ENCODE measurements at places on chromosomes 1 and 21.

GRCh38 chr1:197360068-197360467, 92.0 kb downstream of the CRB1 start:
- DNase-seq = no peak

DNA sequence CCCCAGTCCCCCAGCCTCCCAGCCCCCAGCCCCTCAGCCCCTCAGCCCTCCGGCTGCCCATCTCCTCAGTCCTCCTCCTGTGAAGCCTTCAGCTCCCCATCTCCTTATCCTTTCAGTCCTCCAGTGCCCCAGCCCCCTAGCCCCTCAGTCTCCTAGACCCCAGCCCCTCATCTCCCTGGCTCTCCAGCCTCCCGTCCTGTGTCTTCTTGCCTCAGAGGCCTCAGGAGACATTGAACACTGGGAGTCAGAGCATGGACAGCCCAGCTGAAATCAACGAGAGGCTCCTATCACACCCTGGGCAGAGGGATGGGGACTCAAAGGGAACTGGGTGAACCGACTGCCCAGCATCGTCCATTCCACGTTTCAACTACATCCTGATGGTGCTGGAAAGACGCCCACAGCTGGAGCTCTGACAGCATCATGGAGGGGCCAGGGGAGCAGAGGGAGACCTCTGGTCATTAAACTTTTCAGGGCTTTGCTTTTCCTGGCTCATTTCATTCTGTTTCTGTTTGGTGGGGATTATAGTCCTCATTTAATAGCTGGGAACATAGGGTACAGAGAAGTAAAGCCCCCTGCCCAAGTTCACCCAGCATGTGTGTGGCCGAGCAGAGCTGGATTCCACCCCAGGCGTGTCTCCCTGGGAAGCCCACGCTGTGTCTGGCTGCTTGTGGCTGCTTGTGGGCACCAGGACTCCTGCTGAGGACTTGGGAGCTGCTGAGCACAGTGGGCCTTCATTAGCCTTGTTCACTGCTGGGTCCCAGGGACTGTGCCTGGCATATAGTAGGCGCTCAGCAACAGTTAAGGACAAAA, 396.7 kb downstream of the PTPRU start:
- DNase-seq = no peak

DNA sequence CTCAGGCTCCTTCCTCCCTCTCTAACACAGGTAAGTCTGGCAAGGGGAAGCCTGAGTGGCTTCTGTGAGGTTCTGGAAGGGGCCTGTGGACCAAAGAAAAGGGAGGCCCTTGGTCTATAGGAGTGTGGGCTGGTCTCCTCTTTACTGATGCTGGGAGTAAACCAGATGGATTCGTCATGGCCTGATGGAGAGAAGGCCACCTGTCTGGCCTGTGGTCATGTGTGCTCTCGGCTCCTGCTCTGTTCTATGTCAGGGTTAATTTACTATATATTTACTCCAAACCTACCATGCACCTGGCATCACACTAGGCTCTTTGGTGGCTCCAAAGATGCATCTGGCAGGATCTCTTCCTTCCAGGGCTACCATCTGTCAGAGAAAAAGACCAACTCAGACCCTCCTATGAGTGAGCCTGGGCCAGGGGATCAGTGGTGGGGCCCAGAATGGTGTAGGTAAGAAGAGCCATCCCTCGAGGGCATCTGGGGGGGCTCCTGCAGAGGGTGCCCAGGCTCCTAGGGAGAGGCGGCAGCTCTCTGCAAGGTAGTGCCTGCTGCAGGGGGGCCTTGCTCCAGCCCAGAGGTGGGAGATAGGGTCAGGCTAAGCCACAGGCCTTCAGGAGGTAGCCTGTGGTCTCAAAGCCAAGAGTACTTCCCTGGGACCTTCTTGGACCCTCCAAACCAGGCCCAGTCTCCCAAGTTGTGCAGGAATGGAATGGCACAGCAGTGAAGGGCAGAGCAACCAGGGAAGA, 68.2 kb upstream of the SELENON start:
- no peak for DNase-seq

DNA sequence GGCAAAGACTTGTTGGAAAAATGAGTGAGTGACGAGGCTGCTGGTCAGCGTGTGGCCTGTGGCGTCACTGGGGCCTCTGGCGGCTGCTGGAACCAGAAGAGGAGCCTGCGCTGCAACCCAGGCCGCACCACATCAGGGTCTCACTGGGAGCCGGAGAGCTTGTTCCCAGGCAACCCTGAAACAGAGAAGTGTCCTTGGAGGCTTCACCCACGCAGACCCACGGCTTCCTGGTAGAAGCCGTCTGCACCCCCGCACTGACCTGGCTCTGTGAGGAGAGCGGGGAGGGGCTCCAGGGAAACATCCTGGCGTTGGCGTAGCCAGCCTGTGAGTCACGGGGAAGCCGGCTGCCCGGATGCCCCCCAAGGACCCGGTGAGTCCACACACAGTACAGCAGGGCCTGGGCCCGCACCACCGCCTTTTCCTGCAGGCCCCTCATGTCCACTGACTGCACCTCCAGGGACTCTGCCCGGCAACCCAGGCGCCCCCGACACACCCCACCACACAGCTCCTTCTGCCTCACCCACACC, 57.4 kb downstream of the COL6A1 start:
- peak; percentile 82 for DNase-seq

DNA sequence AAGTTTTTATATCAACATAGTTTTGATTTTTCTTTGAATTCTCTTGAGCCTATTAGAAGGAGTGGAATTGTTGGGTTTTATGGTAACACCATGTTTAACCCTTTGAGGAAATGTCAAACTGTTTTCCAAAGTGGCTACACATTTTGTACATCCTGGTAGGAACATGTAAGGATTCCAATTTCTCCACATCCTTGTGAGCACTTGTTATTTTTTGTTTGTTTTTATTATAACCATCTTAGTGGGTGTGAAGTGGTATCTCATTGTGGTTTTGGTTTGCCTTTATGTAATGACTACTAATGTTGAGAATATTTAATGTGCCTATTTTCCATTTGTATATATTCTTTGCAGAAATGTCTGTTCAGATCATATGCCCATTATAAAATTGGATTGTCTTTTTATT, 120.5 kb downstream of the FGGY start:
- no peak for DNase-seq

DNA sequence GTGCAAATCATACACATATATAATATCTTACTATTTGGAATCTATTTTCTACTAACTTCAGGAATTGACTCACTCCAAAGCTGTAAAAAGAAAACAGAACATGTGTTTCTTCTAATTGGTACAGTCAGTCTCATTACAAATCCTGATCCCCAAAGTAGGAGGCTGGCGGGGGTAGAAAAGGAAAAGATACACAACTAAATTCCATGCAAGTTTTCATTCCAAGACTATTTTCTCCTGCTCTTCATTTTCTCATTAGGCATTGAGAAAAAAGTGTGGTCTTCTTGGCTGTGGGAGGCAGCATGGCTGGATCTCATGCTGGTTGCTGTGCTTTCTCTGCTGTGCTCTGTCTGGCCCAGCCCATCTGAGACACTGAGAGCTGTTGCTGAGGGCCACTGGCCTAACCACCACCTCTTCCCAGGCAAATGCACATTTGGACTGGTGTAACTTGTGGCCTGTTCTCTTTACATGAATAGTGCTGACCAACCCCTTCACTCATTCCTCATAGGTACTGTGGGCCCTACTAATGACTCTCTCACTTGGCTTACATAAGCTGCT, 1107.5 kb upstream of the B3GALT2 start:
- DNase-seq = no peak

GRCh38 chr1:161989108-161989507, 34.6 kb downstream of the OLFML2B start:
- DNase-seq = no peak

DNA sequence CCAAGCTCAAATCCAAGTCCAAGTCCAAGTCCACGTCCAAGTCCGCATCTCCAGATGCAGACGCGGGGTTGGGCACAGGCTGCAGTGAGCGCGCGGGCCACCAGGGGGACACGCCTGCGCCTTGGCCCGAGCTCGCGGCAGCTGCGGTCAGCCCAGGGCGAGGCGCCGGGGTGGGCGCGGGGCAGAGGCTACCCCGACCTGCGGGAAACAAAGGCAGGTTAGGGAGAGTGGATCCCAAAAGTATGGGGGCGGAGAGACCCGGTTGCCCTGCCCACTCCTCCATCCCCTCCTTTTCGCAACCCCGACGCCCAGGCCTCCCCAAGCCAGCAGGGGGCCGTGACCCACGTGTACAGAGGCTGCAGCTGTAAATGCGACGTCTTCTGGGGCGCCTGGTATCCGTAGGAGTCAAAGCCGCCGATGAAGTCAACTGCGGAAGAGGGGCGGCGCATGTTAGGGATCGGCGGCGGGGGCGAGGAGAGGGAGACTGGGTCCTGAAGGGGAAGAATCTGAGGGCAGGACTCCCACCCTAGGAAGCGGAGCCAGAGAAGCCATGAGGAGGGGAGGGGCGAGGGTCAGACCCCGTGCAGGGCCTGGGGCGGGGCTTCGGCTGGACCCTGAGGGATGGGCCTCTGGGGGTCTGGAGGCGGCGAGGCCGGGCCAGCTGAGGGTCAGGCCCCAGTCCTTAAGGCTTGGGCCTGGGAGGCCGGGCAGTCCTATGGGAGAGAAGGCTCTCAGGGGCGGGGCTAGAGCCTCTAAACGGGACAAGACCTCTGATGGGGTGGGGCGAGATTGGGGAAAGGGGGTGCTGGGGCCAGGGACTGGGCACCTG, 58.0 kb downstream of the NKAIN1 start:
- DNase-seq = peak; percentile 29

DNA sequence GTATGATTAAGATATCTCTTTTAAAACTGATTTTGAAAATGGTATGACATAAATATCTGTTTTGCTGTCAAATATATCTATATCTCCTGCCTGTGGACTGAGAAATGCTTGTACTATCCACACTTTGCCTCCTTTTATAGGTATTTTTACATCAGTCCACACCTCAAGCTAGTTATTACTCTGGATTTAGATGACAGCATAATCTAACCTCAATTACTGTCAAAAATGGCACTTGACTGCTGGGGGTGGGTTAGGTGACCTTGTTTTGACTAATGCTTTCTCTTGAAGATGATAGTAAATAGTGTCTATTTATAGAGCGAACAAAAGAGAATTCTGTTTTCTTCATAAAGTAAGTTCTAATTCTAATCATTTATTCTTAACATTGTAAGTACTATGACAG, 9.1 kb downstream of the ADGRL2 start:
- no peak for DNase-seq

GRCh38 chr1:55444667-55445066, 229.5 kb upstream of the USP24 start:
- no peak for DNase-seq

DNA sequence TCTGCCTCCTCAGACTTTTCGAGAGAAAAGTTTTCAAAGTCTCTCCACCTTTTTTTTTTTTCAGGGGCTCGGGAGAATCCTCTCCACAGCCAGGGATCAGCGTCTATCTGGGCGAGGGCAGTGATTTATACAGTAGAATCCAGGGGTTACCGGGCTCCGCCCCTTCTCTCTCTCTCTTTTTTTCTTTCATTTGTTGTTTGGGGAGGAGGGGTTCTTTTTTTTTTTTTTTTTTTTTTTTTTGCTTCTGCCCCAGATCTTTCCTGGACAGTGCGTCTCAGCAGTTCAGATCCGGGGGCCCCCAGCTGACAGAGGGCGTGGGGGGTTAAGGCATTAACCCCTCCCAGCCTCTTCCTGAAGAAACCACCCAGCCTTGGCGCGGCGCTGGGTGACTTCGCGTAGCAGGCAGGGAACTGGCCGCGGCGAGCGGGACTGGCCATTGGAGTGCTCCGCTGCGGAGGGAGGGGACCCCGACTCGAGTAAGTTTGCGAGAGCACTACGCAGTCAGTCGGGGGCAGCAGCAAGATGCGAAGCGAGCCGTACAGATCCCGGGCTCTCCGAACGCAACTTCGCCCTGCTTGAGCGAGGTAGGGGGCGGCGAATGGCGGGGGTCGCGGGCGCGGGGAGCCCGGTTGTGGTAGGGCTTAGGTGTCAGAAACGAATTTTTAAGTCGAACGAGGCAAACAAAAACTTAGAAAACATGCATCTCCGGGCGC, at the start of gene S1PR1:
Gene S1PR1 (plus strand): TSS at position 504 of the 713 bp plus-strand sequence. CDS start 1,966 bp downstream, outside the sequence.
- DNase-seq = peak; percentile 83

GRCh38 chr1:37258068-37258467, 216.3 kb upstream of the ZC3H12A start:
- DNase-seq = no peak

- no peak for DNase-seq
Measured at GRCh38 chr21:29893687-29894086, 46.1 kb downstream of the GRIK1 start.

DNA sequence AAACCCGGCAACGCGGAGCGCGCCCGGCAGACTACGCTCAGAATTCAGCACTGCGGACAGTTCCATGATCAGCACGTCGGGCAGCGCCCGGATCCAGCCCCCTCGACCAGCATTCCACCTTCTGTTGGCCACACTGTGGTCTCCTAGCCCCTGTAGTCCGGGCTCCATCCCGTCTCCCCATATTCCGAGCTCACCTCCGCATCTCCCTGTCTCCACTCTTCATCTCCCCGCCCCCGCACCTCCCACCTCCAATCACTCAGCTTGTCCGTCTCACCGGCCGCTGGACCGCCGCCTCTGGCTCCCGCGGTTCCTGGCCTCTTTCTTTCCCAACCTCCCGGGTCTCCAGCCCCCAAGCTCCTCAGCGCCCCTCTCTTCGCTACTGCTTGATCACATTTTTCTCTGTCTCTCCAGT, 500 bp downstream of the EPHA10 start:
- DNase-seq = peak; percentile 26

- DNase-seq = no peak
Measured at GRCh38 chr1:219666242-219666641, 53.3 kb upstream of the ZC3H11B start.

DNA sequence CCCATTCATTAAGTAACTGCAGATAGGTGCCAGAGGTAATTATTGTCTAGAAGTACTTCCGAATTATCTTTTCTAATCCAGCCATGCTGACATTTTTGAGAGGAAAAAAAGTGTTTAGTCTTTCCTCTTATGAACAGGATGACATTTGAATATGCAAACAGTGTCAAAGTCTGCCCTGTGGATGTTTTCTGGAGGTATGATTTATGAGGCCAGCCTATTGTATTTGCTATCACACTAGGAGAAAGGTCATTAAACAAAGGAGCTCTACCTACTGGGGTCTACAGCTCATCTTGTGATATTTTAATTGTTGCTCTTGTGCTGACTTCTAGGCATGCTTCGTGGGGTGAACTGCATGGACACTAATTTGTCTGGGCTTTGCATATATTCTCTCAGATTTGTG, 559.7 kb upstream of the CAMK1G start:
- DNase-seq = no peak

DNA sequence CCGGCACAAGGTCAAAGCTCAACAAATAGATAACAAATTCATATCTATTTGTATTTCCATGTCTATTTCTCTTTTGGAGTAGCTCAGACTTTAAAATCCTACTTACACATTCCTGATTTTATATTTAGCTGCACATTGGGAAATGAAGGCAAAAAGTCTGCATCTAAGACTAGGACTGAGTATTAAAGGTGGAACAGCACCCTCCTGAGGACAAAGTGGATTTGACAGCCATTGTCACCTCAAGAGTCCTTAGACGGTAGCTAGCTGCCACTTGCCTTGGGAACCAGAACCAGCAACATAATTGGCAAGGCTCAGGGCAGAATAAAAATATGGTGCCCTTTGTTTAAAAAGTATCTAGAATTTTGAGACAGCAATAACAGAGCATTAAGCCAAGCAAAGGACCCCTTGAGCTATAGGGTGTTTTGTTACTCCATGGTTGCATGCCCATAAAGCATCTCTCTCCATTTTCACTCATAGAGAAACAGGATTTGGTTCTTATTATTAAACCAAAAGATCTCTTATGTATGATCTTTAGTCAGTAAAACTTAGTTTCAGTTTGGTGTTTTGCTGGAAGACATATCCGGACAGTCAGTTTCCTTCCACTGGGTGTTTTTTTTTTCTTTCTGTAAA, 30.0 kb upstream of the SGIP1 start:
- no peak for DNase-seq

GRCh38 chr1:223742856-223743517, 30.6 kb downstream of the CAPN2 start:
- DNase-seq = no peak
